Stimulated activated CD4-positive, alpha-beta T cell treated with anti-CD3 and anti-CD28 coated beads, Interleukin-4, amount 100 ng/mL, for 1 hour (primary cell): ENCODE measurements at places on chromosomes 4 and X.

DNA sequence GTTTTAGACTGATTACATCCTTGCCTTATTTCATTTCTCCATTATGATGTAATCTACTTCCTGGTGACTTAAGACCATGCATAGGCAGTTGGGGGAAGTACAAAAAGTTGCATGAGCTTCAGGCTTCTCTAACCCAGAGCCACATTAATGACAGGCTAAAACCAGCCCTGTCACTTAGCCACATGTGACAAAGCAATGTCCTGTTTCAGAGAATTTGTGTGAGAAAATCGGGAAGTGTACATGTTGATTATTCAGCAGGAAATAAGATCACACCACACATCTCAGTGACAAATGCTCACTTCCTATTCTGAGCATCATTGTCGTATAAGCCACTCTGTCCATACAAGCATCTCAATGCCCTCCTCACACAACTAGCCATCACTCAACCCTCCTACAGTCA is 98.5 kb upstream of the MAGEB16 start:
- no peak for DNase-seq

- DNase-seq: no peak
Observed at GRCh38 chr4:186348433-186348832, 82.4 kb downstream of the F11 start.

GRCh38 chrX:39162322-39162735 is 361.1 kb downstream of the MID1IP1 start:
- peak; percentile 64 for DNase-seq

DNA sequence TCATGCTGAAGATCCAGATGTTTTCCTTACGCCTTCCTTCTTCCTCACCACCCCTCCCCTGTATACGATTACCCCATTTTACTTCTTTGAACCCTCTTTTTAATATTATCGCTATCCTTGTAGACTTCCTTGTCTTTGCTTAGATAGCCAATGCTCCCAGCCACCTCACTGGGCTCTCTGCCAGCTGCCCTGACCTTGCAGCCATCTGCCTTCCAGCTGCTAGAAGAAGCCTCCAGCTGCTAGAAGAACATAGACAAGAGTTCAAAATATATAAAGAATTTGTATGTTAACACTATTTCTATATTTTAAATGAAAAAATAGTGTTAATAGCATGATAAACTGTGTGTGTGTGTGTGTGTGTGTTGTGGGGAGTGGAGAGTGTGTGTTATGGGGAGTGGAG is 374.7 kb downstream of the ANKRD50 start:
- no peak for DNase-seq

- no peak for DNase-seq
Observed at GRCh38 chr4:139450586-139450985, 3.3 kb upstream of the RAB33B start.

DNA sequence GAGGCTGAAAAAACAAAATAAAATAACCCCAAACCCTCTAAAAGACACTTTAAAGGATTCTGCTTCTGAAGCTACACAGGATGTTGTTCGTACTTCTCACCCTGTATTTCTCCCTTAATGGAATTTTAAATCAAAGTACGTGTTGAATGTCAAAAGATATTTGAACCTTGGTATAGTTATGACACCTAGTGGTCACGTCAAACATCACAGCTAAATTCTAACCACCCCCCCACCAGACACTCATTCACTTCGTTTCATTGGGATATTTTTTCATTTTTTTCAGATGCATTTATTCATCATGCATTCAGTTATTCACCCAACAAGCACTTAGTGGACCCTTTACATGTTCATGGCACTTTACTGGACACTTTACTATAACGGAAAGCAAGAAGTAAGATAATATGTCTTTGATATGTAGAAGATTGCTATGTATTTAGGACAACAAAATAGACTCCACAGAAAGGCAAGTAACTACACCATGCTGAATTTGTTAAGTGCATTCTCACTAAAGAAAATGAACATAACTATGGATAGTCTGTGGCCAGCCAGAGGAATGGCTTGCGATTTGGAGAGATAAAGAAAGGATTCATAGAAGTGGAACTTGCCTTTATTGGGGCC is 62.5 kb upstream of the GPR174 start:
- no peak for DNase-seq

- DNase-seq: no peak
Observed at GRCh38 chr4:66946761-66947160, 598.5 kb downstream of the CENPC start.

DNA sequence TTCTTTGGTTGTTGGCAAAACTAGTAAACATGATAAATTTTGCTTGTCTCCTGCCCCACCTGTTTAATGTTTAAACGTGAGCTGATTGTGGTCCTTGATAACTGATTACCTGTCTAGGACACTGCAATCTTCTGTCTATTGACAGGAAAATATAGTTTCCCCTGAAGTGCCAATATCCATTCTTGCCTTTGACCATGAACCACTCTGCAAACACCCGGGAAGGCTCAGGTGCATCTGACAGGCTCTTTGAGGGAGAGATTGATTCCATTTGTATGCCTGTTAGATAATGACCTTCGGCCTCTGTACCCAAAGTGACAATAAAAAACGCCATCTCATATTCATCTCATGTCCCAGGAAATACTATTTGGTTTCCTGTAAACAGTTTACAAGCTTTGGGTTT is 453.0 kb downstream of the CENPC start:
- DNase-seq: no peak

DNA sequence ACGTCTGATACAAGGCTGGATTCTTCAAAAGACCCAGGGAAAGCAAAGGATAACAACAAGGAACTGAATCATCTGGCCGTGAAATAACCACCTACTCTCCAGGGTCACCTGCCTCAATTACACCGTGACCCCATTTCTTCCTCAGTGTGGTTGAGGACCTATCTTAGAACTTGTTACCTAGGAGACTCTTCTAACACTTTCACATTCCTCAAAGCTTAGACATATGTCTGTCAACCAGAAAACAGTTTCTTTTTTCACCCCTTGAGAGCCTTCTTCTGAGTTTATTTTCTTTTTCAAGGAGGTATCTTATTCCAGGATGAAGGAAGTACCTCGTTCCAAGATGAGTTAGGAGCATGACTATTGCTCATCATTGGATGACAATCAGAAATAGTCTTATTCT is 337.8 kb downstream of the ARHGAP24 start:
- no peak for DNase-seq

- DNase-seq: no peak
Observed at GRCh38 chr4:37139987-37140386, 104.6 kb upstream of the NWD2 start.

DNA sequence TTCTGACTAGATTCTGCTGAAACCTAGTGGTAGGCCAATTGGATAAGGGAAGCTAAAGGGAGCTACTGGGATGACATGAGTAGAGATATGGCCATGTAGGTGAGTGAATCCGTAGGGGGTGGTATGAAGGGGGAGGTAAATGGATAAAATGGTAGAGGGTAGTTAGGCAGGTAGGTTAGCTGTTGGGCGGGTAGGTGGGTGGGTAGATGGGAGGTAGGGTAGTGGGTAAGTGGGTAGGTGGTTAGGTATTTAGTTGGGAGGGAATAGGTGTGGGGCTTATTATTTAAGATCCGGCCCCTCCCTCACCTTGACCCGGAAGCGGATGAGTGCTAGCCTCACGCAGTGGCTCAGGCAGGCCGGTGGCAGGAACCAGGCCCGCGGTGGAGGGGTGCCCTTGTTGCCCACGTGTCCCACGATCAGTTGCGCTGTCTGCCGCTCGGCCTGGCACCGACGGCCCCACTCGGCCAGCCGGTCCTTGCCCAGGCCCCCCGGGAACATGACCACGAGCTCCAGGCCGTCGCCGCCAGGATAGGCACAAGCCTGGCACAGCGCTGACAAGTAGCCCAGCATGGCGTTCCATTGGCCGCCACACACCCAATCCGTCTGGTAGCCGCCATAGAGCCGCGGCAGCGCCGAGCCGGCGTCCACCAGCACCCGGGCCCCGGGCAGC is 725 bp downstream of the FAM120C start:
- DNase-seq: peak; percentile 67

- DNase-seq: no peak
Observed at GRCh38 chrX:69096963-69097362, 68.3 kb downstream of the PJA1 start.

DNA sequence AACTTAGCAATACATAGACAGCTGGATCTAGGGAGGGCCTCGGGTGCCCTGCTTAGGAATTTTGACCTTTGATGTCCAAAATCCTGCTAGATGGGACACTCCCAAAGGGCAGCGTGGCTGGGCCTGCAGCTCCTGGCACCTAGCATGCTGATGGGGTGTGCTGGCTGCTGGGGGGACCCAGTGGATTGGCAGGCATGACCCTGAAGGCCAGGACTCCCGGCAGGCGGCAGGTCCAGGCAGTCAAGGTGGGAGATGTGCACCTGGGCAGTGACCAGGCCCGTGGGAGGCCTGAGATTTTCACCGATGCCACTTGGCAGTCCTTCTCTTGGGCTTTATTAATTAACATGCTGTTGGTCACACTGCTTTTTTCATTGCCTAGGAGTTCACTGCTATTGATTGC is 84.3 kb downstream of the PSAPL1 start:
- no peak for DNase-seq

- DNase-seq: no peak
Observed at GRCh38 chr4:103645991-103646390, 73.8 kb downstream of the TACR3 start.

- no peak for DNase-seq
Observed at GRCh38 chr4:112279025-112279881, 6.5 kb downstream of the TIFA start.

GRCh38 chrX:150334981-150335380 is 28.1 kb upstream of the MAMLD1 start:
- DNase-seq: no peak

DNA sequence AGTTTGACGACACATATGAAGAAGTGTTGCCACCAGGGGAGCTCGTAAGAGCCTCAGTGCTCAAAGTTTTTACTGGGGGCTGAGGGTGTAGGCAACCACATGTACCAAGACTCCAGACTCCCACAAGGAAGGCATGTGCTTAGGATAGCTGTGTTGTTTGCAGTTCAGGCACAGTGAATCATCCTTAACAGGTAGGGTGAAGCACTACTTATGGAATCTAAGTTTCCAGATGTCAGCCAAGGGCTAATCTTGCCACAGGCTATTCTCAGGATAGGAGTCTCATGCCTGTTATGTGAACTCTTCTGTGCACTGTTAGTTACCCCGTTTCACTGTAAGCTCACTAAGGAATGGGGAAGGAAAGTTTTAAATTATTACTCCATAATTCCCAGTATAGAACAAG is 202.6 kb downstream of the TMA16 start:
- no peak for DNase-seq
